ENCODE measurements at places on chromosomes 2 and 18.

- DNase-seq, result peak; percentile 75
Measured at GRCh38 chr2:30239308-30239985, 8.1 kb downstream of the LBH start.

DNA sequence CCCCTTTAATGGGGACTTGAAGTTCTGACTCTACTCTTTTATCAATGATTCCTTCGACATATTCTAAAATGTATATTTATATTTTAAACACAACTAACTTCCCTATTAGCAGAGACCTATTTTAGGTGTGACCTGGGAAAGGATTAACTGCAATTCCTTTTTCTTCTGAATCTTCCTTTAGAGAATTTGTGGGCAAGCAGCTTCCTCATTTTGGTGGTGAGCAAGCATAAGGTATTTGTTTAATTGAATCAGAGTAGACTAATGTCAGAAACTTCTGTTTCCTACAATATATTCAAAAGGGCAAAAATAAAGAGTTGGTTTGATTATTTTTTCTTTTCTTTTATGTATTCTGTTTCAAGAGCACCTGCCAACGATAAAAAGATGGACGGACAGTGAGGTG, 237.0 kb downstream of the IKZF2 start:
- DNase-seq, result no peak

- no peak for DNase-seq
Measured at GRCh38 chr2:57429831-57430230, 616.8 kb upstream of the VRK2 start.

GRCh38 chr2:211901226-211901846, 637.3 kb downstream of the ERBB4 start:
- no peak for DNase-seq

DNA sequence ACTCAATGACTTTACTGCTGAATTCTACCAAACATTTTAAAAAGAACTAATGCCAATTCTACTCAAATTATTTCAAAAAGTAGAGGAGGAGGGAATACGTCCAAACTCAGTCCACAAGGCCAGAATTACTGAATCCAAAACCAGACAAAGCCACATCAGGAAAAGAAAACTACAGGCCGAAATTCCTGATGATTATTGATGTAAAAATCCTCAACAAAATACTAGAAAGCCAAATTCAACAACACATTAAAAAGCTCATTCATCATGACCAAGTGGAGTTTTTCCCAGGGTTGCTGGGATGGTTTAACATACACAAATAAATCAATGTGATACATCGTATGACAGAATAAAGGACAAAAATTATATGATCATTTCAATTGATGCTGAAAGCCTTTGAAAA, 103.9 kb upstream of the UBE2E3 start:
- no peak for DNase-seq

- no peak for DNase-seq
Measured at GRCh38 chr2:237998530-237998929, 31.7 kb downstream of the UBE2F start.

GRCh38 chr2:24421668-24422067, 61.3 kb upstream of the ITSN2 start:
- peak; percentile 51 for DNase-seq

DNA sequence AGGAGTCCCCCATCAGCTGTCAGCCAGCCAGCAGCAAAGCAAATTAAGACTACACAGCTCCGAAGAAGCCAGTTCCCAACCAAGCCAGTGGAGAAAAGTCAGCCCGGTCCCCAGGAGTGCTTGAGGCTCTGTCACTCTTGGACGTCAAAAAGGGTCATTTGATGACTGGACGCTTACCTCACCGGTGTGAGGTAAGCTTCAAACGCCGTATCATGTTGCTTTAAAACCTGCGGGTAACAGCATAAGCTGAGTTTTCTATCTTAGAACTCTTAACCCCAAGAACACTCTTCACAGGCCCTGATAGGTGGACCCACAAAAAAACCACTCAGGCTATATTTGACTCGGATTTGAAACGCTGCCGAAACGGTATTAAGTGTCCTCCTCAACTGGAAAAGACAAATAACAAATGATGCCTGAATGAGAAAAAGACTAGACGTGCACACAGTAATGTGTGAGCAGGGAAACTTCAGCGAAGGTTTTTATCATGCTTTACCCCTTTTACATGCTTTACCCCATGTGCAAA, 682 bp upstream of the LNPK start:
- no peak for DNase-seq

- no peak for DNase-seq
Measured at GRCh38 chr2:175624211-175624761, 377.8 kb downstream of the LNPK start.

DNA sequence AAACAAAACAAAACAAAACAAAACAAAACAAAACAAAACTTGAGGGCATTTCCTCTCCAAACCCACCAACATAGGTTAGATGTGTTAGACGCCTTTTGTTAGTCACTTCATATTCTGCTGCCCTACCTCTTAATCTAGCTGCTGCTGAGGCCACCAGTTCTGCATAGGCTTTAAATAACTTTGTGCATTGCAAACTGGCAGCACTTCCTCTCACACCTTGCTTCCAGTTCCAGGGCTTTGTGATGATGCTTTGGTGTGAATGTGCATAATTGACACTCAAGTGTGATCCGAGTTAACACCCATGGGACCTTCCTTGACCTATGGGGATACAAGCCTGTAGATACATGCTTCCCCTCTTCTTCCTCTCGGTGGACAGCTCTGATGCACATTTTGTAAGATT, 2.3 kb upstream of the SERPINB11 start:
- no peak for DNase-seq

All from nephron progenitor cell (in vitro differentiated cells).